ENCODE measurements at places on chromosomes 6 and 20. TPM values are rescaled to one million over a fixed set of nuclear protein-coding genes. Genes with fewer than 3 reads are reported as not detected.

- no peak for DNase-seq
These were observed 68.8 kb downstream of the CDS2 start for GRCh38 chr20:5195655-5196054.

DNA sequence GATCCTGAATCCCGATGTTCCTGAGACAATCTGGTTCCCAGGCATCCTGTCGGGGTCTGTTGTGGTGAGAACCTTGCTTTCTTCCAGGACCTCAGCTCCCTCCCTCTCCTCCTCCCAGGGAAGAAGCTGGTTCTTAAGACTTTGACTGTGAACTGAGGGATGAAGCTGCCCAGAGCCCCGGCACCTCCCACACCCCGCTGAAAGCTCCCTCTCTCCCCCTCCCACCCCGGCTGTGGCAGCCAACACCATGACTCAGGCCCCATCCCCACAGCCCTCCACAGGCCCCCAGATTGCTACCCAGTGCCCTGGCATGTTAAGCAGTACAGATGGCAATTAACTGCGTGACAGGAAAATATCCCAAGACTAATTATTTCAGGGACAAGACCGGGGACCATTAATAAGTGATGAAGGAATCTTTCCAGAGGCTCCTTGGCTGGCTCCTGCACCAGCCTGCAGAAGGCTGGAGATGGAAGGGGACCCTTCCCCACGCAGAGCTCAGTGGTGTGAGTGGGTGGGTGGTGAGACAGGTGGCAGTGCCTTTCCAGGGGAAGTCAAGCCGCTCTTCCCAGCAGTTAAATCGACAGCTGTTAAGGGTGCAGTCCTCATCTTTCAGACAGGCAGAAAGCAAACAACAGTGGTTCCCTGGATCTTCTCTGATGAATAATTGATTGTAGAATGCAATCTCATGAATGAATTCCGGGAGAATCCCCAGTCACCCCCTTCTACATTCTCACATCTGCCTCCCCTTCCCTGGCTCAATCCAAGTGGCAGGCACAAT lies 237.9 kb downstream of the LRFN2 start:
- peak; percentile 72 for DNase-seq

GRCh38 chr6:97663252-97663651 lies 380.2 kb upstream of the MMS22L start:
- no peak for DNase-seq

DNA sequence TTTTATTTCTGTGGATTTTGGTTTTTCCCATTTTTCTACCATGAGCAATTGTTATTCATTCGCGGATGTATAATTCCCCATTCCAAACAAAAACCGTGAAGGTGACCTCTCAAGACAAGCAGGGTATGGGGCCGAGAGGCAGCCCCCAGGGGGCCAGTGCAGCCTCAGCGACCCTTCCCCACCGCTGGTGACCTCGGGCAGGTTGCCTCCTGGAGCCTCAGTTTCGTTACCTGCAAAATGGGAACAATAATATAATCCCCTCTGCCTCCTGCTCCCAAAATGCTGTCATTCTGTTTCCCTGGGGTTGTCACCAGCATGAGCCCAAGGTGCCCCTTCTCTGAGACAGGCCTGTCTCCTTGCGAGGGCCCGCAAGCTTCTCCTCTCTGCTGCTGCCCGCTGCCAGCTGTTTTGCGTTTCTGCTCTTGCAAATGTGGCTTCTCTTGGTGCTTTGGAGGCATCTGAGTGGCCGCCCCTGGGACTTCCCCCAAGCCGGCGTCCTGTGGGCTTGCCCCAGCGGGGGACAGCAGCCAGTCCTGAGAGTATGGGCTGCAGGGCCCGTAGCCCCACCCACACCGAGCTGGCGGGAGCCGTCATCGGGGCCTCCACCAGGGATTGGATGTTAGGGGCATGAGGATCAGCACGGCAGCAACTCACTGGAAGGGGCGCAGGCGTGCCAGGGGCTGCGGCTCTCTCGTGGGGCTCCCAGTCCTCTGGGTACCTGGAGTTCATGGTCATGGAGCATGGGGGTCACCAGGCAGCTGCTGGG lies 161.9 kb downstream of the TAF4 start:
- DNase-seq = peak; percentile 68

RBBP8NL gene
- 0.40 TPM for total RNA-seq

PRKN gene
- total RNA-seq = 3.5 TPM

Data from endodermal cell (in vitro differentiated cells).